ENCODE measurements at places on chromosomes 7 and 10.

GRCh38 chr7:157012113-157012547, 1.7 kb upstream of the MNX1 start:
- DNase-seq, result no peak

DNA sequence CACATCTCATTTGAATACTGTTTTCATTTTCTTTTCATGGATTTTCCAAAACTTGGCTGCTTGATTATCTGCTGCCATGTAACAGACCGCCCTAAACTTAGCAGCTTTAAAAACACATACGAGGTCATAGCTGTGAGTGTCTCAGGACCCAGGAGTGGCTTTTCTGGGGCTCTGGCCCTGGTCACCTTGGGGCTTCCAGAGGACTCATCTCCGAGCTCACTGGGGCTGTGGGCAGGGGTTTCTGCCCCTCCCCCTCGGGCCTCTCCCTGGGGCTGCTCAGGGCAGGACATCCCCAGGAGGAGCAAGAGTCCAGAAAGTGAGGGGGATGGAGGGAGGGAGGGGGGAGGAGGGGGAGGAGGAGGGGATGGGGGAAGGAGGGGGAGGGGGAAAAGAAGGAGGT, 77.0 kb downstream of the NKX6-2 start:
- DNase-seq, result peak; percentile 5

DNA sequence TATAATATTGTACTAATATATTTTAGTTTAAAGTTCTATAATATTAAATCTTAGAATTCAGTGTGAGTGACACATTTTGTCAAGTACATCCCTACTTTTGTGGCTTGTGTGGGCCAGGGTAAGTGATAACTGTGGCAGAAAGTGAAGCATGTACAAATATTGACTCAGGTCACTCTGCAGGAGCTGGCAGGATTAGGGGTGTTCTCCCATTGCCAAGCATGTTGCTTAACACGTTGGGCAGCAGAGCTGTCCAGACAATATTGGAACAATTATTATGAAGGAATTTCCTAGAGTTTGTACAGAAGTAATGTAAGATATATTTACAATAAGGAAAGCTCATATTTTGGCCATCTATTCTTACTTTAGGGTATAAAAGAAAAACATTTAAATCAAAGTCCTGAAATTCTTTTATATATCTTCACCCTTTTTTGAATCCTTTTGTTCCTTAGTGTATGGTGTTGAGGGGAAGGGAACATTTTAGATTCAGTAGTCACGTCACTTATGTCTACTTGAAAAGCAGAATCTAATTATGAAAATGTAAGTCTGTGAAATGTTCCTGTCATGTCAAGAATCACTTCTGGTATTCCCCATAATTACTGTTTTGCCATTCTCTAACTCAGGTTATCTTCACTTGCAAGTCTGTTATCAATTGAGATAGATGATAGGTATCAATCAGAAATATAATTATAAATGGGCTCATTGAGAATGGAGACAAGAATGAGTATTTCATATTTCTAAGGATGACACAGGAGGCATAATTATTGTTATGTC, 4.0 kb downstream of the HDAC9 start:
- DNase-seq, result no peak

DNA sequence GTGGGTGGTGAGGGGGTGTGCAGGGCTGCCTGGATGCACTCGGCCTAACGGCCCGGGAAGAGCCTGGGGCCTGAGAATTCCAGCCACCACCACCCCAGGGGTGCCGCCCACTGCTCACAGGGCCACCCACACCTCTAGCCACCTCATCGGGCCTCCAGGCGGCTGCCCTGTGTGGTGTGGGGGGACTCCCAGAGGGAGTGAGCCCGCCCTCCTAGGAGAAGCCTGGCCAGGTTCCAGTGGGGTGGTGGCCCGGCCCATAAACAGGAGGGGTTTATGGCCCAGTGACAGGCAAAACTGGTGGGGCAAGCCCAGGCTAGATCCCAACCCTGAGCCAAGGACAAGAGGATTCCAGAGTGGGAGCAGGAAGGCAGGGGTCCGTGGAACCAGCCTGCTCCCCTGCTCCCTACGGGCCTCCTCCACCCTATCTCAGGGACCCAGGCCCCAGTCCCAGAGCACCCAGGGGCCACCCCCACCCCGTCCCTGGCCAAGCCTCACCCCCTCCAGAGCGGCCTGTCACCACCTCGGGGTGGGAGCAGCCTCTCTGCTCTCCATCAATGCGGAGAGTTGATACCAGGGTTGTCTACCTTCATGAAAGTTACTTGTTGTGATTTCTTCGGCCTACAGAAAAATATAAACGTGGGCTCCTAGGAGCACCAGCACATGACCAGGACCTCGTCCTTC, 20.2 kb upstream of the PDGFA start:
- DNase-seq, result no peak

- no peak for DNase-seq
These were observed 50.6 kb upstream of the LRRC4 start for GRCh38 chr7:128081808-128082207.

DNA sequence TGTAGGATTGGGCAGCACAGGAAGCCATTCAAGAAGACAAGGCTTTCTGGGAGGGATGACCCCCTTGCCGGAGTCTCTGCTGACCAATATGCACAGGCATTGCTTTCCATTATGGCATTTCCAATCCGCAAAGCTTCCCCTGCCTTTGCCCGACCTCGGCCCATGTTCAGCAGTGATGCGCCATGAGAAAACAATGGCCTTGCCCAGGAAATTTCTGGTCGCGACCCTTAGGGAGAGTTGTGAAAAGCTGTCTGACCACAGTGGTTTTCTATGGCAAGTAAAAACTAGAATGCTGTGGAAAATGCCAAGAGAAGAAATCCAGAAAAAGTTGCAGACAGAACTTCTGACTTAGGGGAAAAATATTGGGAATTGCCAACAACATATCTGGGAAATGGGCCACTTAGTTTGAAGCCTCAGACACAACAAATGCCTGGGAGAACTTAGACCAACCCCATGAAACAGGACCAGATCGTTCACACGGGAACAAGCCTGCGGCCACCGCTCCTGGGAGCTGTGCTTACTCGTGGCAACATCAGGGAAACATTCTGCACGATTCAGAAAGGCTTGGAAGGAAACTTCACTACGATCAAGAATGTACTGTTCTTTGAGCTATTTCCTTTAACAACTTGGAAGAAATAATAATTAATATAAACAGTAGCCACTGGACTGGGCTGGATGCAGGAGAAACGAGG, 512.4 kb downstream of the TNS3 start:
- no peak for DNase-seq

GRCh38 chr7:111256391-111256790, 165.5 kb downstream of the LRRN3 start:
- no peak for DNase-seq

GRCh38 chr10:30038781-30039536, 20.4 kb downstream of the JCAD start:
- DNase-seq, result no peak

DNA sequence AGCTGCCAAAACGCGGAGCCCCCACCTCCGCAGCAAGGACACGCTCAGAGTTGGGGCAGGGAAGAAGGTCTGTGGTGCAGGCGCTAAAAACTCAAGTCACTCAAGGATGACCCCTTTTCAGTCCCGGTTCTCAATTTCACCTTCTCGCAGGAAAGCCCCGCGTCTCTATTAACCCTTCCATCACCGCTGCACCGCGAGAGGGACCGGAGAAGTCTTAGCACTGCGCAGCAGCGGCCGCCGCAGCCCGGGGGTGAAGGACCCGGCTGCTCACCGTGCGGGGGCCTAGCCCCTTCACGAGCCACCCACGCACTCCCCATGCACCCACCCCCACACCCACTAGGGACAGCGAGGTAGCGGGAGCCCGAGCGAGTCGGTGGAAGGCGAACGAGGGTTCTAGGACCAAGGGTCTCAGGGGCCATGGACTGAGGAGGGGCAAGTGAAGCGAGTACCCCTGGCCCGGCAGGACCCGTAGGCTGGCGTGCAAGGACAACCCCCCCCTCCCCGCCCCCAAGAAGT, 162.9 kb downstream of the SH3PXD2A start:
- DNase-seq, result no peak

DNA sequence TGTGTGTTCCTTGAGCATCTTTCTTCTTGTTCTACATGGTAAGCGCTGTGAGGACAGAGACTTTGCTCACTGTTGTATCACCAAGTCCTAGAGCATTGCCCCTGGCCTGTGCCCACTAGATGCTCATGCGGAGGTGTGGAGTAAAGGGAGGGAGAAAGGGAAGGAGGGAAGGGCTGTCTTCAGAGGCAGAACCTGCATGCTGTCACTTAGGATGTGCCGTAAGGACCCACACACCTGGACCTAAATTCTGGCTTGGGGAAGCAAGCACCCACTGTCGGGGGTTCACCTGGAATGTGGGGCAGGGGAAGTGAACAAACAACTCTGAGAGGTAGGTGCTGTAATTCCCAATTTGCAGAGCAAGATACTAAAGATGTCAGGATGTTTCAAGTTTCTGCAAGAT, 129.5 kb downstream of the PTPN20 start:
- peak; percentile 4 for DNase-seq

GRCh38 chr10:102641880-102642735, 2.2 kb upstream of the TRIM8 start:
- DNase-seq, result peak; percentile 99

DNA sequence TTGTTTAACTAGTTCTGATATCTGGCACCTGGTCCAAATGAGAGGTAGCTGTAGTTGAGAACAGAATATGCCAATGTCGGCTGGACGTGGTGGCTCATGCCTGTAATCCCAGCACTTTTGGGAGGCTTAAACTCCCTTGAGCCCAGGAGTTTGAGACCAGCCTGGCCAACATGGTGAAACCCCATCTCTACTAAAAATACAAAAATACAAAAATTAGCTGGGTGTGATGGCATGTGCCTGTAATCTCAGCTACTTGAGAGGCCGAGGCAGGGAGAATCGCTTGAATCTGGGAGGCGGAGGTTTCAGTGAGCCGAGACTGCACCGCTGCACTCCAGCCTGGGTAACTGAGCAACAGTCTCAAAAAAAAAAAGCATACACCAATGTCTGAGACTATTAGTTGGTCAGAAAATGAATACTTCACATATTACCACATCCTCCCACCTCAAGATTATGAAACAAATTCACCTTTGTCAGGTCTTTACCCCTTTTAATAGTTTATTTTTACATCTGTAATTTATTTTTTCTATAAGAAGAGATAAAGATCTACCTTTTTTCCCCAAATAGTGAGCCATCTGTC, 38.8 kb downstream of the EPC1 start:
- no peak for DNase-seq

DNA sequence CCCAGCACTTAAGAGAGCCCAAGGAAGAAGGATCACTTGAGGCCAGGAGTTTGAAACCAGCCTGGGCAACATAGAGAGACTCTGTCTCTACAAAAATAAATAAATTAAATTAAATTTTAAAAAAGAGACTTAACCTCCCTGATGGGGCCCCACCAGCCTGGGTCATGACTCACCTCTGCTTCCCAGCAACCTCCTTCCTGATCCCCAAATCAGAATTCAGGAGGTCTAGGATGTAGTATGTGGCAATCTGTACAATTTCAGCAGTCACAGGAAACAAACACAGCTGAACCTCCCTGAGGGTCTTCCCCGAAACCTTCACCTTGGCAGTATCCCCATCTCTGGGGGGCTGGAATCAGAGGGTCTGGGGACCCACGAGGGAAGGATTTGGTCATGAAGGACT, 9.7 kb upstream of the PPP1R35 start:
- DNase-seq, result no peak

DNA sequence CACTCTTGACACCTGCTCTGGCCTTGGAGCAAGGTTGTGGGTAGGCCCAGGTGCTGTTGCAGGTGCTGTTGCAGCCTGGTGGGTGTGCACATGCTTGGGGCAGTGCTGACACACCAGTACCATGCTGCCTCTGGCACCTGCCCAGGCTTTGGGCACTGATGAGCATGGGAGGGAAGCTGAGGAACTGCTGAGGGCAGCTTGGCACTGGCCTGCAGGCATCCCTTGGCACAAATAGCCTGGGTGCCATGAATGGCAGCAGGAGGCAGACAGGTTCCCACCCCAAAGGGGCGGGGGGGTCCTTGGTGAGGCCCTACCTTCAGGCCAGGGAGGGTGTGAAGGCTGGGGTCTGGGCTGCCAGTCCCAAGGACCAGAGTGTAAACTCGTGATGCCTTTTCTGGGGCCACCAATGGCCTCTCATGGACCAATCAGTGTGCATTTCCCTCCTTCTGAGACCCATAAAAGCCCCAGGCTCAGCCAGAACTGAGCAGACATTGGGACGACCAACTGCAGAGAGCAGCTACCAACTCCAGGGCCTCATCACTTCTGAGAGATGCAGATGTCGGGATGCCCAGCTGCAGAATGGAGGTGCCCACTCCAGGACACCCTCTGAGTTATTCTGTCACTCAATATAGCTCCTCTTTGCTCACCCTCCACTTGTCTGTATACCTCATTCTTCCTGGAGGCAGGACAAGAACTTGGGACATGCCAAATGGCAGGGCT, 547.4 kb downstream of the ZWINT start:
- DNase-seq, result no peak

GRCh38 chr10:50622706-50623662, 772 bp downstream of the SGMS1 start:
- peak; percentile 65 for DNase-seq

DNA sequence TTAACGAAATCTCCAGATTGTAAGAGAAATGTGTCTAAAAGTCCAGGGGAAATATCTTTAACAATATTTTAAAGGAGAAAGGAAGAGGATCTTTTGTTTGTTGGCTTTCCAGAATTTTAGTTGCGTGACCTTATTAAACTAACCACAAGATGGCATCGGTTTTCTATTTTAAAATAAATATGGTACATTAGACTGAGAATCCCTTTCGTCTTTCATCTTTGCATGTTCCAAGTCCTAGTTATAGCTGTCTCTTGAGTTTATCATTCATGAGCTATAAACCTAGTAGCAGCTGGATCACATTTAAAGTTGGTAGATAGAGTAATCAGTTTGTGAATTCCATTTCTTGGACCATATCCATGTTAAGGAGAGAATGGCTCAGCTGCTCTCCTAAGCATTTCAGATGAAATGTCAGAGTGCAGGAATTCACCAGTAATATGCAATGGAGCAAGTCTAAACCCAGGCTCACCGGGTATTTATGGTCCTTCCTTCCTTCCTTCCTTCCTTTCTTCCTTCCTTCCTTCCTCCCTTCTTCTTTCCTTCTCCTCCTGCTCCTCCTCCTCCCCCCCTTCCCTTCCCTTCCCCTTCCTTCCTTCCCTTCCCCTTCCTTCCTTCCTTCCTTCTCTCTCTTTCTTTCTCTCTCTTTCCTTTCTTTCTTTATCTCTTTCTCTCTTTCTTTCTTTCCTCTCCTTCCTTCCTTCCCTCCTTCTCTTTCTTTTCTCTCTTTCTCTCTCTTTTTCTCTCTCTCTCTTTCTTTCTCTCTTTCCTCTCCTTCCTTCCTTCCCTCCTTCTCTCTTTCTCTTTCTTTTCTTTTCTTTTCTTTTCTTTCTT, 57.8 kb upstream of the RAB18 start:
- DNase-seq, result no peak

Measured in right hindlimb (tissue), 1 donor.